GM20000 (cell line): ENCODE measurements at places on chromosomes 1 and 21.

DNA sequence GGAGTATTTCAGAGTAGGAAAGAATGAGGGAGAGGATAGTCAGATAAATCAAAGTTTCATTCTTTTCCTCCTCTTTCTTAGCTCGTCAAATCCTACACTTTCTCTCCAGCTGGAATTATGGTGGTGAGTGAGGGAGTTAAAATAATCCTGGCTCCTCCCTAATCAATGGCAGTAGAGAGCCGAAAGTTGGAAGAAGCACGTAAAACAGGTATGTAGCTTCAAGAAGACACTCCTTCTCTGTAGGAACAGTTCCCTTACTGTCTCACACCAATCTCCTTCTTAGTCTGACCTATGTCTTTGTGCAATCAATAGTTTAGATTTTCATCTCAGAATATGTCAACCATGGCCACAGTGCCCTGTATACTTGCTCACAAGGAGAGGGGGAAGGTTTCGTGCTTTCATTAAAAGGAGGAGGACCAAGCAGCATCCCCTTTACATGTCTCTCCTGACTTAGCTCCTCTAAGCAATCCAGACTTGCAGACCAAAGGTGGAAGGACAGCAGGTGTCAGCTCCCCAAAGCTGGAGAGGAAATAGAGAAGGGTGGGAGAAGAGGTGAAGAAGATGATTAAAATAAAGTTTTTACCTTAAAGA is 878 bp downstream of the MINDY1 start:
- no peak for DNase-seq

DNA sequence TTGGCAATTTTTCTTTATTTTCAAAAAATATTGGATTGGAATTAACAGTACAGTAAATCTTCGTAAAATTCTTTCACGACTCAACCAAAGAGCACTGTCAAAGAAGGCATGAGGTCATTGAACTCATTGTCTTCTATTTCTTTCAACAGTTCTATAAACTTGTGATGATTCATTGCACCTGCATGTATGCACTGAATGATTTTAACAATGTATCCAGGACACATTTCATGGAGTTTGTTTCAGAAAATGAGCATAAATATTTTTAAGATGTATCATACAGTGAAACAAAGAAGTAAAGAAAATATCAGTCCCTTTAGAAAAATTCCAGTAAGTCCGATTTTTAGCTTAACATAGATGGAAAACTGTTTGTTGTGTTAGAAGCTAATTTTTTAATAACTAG is 33.6 kb upstream of the CD34 start:
- DNase-seq = no peak

- no peak for DNase-seq
Measured at GRCh38 chr1:24101796-24102586, 9.9 kb downstream of the MYOM3 start.

- peak; percentile 51 for DNase-seq
Measured at GRCh38 chr1:17348593-17349234, 23.3 kb upstream of the PADI6 start.

GRCh38 chr1:210330279-210330866 is 1.7 kb downstream of the HHAT start:
- DNase-seq = no peak

DNA sequence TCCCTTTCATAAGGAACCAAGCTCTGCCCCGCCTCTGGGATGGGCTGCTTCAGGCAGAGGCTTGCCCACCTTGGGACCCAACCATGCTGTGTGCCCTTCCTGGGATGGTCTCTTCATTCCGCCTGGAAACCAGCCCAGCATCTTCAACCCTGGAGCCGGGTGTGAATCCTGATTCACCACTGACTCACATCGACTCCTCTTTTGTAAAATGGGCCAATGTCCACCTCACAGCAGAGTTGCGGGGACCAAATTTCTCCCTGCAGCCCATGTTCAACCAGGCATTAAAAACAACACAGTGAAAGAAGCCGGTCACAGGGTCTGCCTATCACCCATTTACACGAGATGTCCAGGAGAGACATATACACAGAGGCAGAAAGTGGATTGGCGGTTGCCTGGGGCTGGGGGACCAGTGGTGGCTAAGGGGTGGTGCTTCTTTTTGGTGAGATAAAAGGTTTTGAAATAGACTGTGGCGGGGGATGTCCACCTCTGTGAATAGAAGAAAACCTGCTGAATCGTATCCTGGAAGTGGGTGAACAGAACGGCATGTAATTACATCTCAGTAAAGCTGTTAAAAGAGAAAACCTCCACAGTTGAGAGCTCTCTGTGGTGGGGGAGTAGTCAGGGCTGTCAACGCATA is 6.9 kb upstream of the GPR153 start:
- DNase-seq = no peak

- DNase-seq = no peak
Measured at GRCh38 chr1:10504249-10504648, 29.5 kb downstream of the PEX14 start.

- DNase-seq = peak; percentile 61
Measured at GRCh38 chr1:92858564-92859399, 26.9 kb downstream of the RPL5 start.

DNA sequence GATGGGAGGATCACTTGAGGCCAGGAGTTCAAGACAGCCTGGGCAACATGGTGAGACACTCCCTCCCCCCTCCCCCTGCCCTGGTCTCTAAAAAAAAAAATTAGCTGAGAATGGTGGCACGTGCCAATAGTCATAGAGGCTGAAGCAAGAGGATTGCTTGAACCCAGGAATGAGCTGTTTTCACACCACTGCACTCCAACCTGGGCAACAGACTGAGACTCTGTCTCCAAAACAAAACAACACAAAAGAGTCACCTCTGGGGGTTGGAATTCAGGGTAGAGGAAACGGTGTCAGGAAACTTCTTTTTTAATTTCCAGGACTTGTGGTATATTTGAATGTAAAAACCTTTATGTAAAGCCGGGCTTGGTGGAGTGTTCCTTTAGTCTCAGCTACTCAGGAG is 43.2 kb downstream of the RHOU start:
- DNase-seq = no peak

DNA sequence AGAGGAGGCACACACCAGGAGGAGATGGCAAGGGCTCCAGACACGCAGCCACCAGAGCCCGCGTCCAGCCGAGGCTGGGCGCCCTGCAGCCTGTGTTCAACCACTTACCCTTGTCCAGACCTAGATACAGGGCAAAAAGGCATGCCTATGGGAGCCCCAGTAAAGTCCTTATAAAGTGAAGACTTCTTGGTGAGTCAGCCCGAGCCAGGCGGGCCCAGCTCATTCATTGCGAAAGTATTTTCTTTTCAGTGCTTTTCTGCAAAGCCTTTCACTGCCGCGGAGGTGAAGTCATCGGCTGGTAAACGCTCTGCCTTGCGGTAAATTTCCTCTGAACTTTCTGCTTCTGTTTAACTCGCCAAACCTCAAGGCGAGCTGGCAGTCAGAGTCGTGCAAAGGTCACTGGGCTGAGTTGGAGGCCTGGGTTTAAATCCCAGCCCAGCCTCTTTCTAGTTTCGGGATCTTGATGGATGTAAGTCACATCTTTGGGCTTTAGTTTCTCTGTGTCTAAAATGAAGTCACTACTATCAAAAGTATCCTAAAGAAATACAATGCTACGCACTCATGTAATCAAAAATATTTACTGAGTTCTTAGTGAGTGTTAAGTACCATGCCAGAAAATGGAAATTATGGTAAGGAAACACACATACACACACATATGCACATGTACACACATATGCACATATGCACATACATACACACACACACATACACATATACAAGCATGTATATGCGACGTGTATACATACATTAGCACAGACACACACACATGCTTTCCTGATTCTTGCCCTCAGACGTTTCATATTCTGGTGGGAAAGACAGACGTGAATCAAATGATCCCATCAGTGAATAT is 54.7 kb upstream of the IFFO2 start:
- peak; percentile 58 for DNase-seq

DNA sequence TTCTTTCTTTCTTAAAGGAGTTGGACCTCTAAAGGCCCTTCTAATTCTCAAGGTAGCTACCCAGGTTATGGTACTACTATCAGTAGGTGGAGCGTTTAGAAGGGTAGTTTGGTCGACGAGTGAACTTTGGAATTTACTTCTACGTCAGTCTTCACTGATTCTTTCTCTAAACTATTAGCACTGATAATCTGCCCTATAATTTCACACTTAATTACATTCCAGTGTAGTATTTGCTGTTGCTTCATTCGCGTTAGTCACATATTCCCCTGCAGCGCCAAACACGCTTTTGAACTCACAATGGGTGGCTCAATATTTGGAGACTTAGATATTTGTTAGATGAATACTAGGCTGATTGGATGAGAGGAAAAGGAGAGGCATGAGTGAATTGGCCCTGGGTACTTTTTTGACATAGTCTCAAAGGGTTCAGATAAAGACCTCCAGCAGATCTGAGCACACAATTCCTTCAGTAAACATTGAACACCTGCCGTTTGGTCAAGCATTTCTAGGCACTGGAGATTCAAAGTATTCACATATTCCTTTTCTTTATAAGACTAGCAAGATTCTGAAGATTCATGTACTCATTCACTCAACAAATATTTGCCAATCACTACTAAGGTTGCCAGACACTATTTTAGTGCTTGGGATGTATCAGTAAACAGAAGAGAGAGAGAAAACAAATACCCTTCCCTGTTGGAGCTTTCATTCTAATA is 929 bp upstream of the FOXJ3 start:
- DNase-seq = peak; percentile 12

DNA sequence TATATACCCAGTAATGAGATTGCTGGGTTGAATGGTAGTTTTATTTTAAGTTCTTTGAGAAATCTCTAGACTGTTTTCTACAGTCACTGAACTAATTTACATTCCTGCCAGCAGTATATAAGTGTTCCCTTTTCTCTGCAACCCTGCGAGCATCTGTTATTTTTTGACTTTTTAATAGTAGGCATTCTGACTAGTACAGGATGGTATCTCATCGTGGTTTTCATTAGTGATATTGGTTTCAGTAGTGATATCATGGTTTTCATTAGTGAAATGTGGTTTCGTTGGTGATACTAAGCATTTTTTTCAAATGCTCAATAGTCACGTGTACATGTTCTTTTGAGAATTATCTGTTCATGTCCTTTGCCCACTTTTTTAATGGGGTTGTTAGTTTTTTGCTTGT is 316.8 kb downstream of the PTBP2 start:
- DNase-seq = no peak

DNA sequence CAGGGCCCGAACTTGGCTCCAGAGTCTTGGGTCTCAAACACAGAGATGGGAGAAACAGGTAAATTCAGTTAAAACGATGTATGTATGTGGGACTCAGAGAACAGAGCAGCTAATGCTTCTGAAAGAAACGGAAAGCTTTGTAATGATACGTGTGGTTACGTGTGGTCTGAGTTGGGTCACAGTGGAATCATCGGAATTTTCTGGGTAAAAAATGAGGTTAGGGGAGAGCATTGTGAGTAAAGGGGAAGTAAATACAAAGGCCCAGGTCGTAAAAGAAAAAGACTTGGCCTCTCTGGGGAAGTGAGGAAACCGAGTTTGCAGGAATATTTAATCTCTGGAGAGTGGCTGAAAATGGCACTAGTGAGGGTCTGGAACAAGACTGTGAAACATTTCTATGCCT is 8.3 kb downstream of the NHLH2 start:
- DNase-seq = no peak

GRCh38 chr1:13661539-13661938 is 38.4 kb upstream of the PRDM2 start:
- no peak for DNase-seq

GRCh38 chr1:115325874-115326273 is 12.2 kb downstream of the NGF start:
- DNase-seq = no peak

- no peak for DNase-seq
Measured at GRCh38 chr1:161803181-161803580, 37.1 kb downstream of the ATF6 start.

- DNase-seq = no peak
Measured at GRCh38 chr1:109901524-109902145, 9.0 kb upstream of the CSF1 start.

DNA sequence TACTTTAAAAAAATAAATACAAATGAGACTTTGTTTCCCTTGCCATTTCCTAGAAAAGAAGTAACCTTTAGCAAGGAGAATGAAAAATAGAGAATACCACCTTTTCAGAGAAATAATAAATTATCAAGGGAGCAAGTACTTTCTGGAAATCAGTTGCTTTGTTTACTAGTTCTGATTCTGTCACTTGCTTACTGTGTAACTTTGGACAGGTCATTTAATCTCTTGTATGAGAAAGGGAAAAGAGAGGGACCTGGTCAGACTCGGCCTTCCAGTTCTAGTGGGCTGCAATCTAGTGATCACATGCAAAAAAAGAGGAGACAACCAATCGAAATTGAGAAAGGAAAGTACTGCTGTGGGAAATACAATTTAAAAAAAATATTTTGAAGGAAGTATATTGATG is 34.2 kb downstream of the KCTD3 start:
- no peak for DNase-seq

DNA sequence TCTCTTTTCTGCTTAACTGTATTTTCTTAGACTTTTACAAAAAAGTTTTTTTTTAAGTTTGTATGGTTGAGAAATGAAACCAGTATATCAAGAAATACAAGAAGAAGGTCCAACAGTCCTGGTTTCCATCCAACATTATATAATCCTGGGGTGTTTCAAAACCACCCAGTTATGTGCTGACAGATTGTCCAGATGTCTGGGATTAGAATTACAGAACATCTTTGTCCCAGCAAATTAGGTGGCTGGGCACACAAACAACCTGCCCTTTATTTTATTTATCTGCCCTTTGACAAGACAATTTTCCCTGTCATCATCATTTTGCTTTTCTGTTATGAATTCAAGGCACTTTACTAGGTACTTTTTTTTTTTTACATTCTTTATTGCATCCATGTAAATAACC is 622.1 kb downstream of the PLPP3 start:
- DNase-seq = no peak

- DNase-seq = no peak
Measured at GRCh38 chr1:53535846-53536245, 76.6 kb downstream of the DMRTB1 start.

DNA sequence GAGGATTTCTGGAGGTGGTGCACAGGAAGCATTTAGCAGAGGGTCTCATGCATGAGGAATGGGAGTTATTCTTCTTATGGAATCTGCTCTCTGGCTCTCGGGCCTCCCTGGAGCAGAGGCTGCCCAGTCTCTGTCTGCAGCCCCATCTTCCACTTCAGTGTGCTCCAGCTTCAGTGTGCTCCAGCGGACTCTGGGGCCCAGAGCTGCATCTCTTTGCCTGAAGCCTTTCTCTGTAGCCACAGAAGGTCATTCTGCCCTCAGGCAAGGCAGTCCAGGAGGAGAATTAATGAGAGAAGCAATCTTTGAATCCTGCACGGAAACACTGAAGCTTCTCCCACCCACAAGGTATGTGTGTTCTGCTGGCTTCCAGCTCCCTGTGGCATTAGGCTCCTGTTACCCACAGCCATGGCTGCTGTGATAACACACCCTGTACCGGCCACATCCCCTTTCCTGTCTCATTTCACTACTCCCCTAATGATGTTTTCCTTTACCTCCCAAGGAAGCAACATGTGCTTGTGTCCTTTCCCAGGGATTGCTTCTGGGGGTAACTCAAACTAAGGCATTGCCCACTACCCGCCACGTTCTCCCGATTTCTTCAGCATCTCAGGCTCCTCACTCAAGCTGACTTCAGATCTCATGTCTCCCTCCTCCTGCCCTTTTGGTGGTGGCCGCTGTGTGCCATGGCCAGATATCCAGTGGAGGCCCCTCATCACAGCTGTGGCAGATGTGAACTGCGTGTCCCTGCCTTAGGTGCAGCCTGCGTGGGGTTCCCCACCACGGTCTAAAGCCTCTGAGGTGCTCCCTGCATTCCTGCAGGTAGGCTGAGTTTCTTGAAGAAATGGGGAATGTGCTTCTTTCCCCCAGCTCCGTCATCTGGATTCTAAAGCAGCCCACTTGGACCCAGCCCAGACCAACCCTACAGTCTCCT is 181.2 kb upstream of the GALNT2 start:
- DNase-seq = no peak

GRCh38 chr1:42765269-42765668 is 1.6 kb downstream of the P3H1 start:
- DNase-seq = no peak
